ENCODE measurements at places on chromosomes 5 and 9. TPM values are rescaled to one million over a fixed set of nuclear protein-coding genes. Genes with fewer than 3 reads are reported as not detected.

PCDHGB6 gene
- 4.8 TPM for total RNA-seq

GLRA1 gene
- not detected for total RNA-seq

CDK5RAP2 gene
- total RNA-seq: 56.7 TPM

MARCHF3 gene
- 31.9 TPM for total RNA-seq

FBP1 gene
- 2.2 TPM for total RNA-seq
